ENCODE measurements at places on chromosomes 1 and 21. TPM values are rescaled to one million over a fixed set of nuclear protein-coding genes. Genes with fewer than 3 reads are reported as not detected.

The PRELP gene
- total RNA-seq, result 0.27 TPM

The LAMB3 gene
- total RNA-seq, result 1.00 TPM

The SH2D2A gene
- total RNA-seq, result not detected

The DDAH1 gene
- total RNA-seq, result 79.0 TPM

The E2F2 gene
- 3.1 TPM for total RNA-seq

The KIF14 gene
- 4.8 TPM for total RNA-seq

The UBXN10 gene
- total RNA-seq, result 2.6 TPM

- DNase-seq, result no peak
These were observed 5.2 kb downstream of the S100A10 start for GRCh38 chr1:151988405-151988923.

GRCh38 chr1:41440321-41441085 is 44.0 kb downstream of the EDN2 start:
- no peak for DNase-seq

DNA sequence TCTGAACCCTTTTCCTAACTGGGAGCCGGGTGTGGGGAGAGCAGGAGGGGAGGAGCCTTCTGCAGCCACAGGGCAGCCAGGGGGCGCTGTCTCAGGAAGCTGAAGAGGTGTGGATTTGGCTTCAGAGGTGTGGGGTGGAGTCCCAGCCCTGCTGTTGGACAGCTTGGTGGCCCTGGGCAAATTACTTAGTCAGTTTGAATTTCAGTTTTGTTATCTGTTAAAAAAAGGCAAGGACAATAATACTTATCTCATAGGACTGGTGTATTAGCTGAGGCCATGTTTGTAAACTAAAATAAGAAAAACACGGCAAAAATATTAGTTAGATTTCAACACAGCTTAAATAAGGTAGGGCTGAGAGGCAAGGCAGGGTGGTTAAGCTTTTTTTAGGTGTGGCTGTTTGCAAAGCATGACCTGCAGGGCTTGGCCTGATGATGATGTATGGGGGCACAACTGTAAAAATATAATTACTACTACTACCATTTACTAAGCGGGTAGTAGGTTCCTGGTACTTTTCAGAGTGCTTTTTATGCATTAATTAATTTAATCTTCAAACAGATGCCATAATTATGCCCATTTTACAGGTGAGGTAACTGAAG is 111.8 kb downstream of the PLXNA2 start:
- DNase-seq, result peak; percentile 67

GRCh38 chr1:3468236-3469103 is 14.0 kb downstream of the ARHGEF16 start:
- no peak for DNase-seq

GRCh38 chr1:185338719-185339622 is 21.9 kb upstream of the IVNS1ABP start:
- DNase-seq, result no peak

DNA sequence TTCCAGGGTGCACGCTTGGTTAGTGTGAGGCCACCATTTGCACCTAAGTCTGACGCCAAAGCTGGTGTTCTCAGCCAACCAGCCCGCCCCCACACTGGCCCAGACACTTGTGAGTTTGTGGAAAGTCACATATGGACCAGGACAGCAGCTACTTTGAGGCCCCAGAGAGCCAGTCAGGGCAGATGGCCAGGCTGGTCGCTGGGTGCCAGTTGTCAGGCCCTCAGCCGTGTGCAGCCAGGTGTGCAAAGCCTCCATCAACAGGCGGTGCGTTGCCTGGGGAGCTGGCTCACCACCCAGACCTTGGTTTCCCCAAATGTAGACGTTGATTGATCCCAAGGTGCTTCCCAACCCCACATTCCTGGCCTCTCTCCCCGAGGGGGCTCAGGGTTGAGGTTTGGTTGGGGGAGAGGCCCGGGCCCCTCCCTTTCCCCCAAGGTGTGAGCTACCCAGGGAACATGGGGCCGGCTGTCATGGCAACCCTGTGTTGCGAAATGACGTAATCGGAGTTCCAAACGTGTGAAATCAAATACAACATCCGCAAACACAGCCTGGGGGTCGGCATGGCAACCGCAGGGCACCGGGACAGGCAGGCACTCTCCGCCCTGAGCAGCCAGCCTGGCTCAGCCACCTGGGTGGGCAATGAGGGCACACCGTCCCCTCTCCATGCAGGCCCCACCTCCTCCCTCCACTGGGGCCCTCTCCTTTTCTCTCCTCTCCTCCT is 42.2 kb upstream of the WNT4 start:
- DNase-seq, result no peak

DNA sequence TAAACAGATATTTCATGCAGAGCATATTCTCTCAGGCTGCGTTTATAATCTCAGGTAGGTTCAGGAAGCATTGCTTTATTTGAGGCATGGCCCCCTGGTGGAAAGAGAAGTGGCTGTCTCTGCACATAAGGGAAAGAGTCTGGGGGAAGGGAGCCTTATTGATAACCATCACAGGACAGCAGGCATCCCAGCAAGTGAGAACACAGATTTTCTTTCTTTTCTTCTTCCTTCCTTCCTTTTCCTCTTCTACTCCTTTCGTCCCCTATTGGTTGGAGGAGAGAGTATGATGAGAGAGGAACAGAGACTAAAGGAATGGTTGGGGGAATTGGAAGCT is 21.9 kb downstream of the TSNAX start:
- no peak for DNase-seq

DNA sequence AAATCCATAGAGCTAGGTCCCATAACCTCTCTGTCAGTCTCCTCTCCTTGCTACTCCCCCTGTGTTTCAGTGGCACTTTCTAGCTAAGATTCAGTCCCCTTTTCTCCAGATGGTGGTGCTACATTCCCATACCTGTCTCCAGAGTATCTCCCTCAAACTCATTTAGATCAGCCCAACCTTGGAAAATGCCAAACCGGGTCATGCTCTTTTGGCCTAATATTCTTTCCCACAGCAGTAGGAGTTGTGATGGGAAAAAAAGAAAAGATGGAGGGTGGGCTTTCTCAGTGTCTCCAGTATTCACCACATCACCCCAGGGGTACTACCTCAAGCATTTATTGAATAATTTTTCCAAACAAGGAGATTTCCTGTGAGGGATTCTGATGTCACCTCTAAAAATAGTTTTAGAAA is 3.2 kb upstream of the RXFP4 start:
- peak; percentile 88 for DNase-seq

DNA sequence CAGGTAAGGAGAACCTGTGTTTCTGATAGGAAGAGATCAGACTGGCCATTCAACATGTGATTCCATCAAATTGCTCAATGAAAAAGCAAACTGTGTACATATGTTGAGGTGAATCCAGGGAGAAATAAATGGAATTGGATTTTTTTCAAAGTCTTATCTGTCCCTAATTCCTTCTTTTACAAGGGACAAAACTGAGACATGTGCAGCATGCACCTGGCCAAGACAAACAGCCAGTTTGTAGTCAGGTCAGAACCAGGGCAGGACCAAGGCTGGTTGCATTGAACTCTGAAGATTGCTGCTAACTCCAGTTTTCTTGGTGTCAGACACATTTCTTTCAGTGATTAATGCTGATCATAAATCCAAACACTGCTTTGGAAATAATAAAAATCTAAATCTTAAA is 69.6 kb upstream of the CCDC190 start:
- no peak for DNase-seq

- no peak for DNase-seq
These were observed 7.1 kb upstream of the MAP1LC3C start for GRCh38 chr1:242005866-242006535.

- no peak for DNase-seq
These were observed 111.2 kb downstream of the IFI44 start for GRCh38 chr1:78760858-78761257.

DNA sequence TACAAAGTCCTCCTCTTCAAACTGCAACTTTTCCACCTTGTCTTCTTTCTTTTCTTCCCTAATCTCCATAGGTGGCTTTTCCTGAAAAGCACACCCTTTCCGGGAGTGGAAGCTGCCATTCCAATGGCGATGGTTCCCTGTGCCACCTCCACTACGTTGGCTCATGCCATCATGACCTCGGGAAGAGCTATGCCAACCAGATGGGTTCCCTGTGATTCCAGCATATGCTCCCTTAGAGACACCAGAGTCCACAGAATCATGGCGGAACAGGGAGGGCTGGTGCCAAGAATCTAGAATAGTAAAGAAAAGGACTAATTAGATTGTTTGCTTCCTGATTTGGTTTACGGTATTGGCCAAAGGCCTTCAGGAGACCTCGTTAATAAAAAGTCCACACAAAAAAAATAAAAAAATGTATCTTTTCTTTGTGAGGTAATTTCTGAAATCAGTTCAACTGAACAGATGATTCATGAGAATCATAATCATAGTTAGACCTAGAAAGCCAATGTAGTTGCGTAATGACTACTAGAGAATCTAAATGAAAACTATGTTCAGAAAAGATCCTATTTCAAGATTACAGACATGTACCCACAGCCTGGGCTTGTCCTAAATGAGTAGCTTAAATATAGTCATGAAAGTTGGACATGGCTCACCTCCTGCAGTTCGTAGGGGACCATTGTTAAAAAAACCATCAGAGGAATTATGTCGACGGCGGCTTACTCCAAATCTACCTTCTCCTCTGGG is 30.9 kb upstream of the CCDC17 start:
- peak; percentile 77 for DNase-seq

DNA sequence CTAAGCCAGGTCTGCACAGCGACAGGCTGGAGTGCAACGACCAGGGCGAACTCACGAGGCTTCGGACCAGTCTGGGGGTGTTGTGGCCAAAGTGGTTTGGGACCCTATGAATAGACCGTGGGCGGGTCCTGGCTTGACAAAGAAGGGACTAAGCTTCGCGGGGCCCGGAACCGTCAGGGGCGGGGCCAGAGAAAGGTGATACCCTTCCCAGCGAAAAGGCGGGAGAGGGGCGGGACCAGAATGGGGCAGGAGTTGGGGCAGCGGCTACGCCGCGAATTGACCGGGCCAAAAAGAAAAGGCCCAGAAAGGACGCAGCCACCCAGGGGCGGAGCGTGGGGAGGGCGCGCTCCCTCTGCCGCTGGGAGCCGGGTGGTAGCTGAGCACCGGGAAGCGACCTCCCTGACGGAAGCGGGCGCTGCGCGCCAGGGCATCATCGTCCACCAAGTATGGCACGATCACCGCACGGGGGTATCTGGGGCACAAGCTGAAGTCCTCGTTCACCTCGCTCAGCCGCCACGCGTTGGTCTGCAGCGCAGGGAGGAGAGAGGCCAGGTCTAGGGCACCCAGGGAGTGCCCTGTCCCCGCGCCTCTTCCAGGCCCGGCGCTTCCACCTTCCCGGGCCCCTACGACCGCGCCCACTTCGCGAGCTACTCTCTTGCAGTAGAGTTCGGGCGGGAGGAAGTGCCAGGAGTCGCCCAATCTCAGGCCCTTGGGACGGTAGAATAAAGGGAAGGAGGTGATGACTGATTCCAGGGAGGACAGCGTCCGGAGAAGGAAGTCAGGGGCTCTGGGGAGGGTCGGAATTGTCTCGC is 6.7 kb upstream of the FAM167B start:
- DNase-seq, result peak; percentile 31

- no peak for DNase-seq
These were observed 108.4 kb upstream of the DMRTA2 start for GRCh38 chr1:50531601-50532000.

DNA sequence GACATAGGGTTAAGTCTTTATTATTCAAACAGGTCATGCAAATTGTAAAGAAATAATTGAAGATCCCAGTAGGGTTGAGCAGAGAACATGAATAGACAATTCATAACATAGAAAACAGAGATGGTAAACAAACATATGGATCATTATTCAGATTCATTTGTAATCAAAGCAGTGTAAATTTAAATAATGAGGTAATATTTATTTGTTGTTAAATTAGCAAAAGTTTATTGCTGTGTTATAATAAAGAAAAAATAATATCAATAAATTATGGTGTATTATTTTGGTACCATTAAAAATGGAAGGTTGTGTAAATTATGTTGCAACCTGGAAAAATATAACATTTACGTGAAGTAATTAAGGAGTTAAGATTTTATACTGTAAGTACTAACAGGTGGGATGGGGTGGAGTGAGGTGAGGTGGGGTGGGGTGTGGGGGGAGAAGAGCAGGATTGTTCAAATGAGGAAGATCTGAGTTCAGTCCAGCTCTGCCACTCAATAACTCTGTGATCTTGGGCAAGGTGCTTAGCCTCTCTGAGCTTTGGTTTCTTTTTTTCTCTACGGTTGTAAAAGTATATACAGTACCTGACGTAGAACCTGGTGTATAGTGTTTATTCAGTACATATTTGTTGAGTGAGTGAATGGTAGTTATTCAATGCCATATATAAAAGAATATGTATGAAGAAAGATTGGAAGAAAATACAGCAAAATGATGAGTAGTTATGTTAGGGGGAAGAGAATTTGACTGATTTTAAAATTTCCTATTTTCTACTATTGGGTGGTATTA is 140.3 kb upstream of the KIF26B start:
- DNase-seq, result no peak

DNA sequence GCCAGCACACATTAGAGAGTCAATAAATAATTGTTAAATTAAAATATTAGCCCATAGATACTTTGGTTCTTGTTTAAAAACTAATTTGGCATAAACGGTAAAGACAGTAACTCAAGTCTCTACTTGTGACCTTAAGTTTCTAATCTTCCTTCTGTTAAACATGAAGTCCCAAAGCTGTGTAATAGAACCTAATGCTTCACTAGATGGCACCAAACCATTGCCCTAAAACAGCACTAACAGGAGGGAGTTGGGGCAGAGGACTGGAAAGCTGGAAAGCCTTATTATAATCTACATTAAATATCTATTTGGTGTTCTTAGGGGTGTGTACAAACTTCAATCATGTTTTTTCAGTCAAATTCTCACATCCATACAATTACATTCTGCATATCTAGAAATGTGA is 176.7 kb downstream of the OLFM3 start:
- DNase-seq, result peak; percentile 48

DNA sequence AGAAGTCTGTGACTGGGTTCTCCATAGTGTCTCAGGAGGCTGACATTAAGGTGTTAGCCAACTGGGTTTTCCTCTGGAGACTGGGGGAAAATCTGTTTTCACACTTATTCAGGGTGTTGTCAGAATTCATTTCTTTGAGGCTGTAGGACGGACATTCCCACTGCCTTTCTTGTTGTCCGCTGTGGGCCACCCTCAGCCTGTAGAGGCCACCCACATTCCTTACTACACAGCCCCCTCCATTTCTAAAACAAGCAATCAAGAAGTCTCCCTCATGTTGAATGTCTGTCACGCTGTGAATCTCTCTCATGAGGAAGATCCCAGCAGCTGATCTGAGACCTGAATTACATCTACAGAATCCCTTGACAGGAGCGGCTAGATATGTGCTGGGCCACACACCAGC is 295.5 kb upstream of the RUNX1 start:
- no peak for DNase-seq

DNA sequence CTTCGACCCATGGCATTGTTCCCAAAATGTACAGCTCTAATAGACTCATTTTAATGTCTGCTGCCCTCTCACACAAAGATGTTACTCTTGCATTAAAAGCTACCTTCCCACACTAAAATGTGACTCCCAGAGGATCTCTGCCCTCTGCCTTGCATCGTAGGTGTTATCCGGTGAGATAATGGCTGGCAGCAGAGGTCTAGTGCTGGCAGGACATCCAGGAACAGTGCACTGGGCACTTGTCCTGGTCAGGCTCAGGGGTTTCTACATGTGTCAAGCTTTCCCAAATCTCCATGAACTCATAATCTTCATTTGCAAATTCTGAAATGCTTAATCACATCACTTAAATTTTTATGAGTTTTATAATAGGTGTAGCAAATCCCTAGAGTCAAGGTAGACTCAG is 310.6 kb downstream of the LRRIQ3 start:
- peak; percentile 76 for DNase-seq
